ENCODE measurements at places on chromosomes 12 and 14.

DNA sequence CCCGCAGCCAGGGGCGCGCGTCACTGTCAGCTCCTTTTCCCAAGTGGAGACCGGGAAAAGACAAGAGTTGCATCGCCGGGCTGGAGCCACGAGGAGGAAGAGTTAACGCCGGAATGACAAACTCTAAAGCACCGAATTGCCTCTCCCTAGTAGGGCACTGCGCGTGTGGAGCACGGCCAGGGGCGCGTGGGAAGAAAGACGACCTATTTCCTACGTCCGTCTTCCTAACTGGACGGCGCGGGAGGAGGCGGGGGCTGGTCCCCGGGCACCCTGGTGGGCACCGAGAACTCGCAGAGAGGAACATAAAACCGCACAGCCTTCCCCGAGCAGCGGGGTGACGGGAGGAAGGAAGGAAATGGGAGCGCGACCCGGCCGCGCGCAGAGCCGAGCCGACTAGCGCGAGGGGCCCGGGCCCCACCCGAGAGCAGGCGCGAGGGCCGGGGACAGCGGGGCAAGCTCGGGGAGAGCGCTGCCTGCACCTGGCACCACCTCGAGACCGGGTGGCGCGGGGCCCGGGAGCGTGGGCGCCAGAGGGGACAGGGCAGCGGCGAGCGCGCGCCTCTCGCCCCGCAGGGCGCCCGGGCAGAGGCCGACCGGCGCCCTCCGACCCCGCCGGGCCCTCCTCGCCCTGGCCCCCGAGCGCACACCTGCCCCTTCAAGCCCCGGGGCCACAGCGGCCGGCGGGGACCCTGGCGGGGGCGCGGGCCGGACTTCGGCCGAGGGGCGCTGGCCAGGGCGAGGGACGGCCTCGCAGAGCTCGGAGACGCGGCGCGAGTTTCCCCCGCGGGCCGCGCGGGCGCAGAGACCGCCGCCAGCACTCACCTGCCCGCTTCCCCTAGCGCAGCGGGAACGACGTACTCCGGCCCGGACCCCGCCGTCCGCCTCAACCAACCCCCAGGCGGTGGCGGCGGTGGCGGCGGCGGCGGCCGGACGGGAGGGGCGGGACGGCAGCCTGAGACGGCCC lies at the start of gene SETD3:
Gene SETD3, minus strand, starts transcription at position 954 of the 964 bp plus-strand sequence. CDS start 15,054 bp downstream, outside the sequence.
- DNase-seq: peak; percentile 13

- DNase-seq: no peak
Observed at GRCh38 chr12:130742112-130742511, 26.0 kb upstream of the RIMBP2 start.

GRCh38 chr12:59724011-59724695 lies 128.3 kb downstream of the SLC16A7 start:
- no peak for DNase-seq

DNA sequence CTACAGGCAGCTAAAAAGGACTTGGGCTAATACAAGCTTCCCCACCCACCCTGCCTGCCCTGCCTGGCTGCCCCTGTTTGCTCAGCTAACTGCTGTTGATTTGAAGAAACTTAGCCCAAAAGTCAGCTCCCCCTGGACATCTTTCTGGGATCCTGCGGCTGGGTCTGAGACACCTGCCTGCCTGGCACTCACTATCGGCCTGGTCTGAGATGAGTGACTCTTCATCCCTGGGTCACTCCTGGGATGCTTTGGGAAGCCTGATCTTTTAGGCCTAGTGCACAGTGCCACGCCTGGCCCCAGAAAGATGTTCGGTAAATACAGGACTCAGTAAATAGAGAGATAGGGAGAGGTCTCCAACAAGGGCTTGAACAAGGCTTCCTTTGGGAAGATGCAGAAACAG lies 211.3 kb upstream of the DIO3 start:
- no peak for DNase-seq

GRCh38 chr14:55426891-55427290 lies 13.5 kb downstream of the TBPL2 start:
- no peak for DNase-seq

DNA sequence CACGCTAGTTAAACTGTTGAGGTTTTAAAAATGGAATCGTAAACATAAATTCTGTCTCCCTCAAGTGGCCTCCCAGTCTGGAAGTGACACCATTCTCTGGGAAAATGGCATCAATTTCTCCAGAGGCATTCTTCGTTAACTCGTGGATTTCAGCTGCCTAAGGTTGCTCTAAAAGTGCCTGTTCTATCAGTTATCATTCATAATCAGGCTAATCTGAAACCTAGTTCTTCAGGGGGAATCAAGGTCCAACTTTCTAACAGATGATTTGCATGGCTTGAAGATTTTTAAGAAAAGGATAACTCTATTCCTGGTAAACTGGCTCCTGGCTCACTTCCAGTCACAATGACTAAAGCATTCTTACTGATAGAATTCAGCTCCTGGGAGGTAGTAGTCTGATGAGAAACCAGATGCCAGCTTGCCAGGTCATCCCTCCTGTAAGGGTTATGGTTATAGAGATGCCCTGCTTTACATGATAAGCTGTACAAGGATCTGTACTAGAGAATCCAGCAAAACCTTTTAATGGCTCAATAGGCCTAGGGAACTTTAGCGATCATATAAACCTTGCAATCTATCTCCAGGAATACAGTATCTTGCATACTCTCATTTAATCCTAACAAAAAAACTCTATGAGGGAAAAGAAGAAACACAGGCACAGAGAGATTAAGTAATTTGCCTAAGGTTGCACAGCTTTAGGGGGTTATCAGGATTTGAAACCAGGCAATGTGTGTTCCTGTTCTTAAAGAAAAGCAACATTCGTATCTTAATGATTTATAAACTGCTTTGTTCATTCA lies 1.5 kb downstream of the L3HYPDH start:
- DNase-seq: no peak

GRCh38 chr12:95549392-95550084 lies 1.7 kb downstream of the USP44 start:
- DNase-seq: no peak

- DNase-seq: no peak
Observed at GRCh38 chr12:6891646-6892001, 13.0 kb upstream of the LRRC23 start.

GRCh38 chr12:62834406-62834805 lies 100.5 kb downstream of the PPM1H start:
- DNase-seq: no peak

All from NCI-H1105 (cell line).